ENCODE measurements at places on chromosomes 5 and 9. TPM values are rescaled to one million over a fixed set of nuclear protein-coding genes. Genes with fewer than 3 reads are reported as not detected.

DNA sequence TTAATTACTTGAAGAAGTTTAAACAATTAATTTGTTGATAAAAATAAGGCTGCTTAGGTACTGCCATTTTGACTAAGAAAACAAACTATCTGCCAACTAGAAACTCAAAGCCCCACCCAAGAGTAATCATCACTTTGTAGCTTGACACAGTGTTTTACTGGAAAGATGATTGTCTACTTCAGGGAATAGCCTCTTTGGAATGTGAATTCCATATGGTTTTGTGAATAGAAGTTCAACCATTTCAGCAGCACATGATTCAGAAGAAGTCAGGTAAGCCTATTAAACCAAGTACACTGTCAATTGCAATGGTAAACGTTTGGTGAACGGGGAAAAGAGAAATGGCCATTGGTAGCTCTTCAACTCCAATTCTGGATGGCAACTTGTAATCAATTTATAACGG is 55.2 kb downstream of the PLK2 start:
- DNase-seq: no peak

DNA sequence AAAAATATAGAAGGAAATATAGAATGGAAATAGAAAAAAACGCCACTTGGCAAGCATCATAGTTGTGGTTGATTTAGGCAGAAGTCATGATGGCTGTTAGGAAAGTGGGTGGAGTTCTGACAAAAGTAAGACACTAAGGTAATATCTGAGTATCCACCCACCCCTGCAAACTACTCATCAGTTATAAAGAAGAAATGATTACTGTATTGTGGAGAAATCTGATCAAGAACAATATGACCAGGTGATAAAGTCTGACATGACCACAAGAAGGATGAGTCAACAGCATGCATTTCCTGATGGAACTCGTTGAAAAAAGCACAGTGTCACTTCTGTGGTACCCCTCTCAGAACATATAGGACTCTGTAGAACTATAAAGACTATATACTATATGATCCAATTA is 343.4 kb upstream of the PAPPA start:
- no peak for DNase-seq

- no peak for DNase-seq
These were observed 2.1 kb upstream of the EEIG1 start for GRCh38 chr9:127982912-127983311.

DNA sequence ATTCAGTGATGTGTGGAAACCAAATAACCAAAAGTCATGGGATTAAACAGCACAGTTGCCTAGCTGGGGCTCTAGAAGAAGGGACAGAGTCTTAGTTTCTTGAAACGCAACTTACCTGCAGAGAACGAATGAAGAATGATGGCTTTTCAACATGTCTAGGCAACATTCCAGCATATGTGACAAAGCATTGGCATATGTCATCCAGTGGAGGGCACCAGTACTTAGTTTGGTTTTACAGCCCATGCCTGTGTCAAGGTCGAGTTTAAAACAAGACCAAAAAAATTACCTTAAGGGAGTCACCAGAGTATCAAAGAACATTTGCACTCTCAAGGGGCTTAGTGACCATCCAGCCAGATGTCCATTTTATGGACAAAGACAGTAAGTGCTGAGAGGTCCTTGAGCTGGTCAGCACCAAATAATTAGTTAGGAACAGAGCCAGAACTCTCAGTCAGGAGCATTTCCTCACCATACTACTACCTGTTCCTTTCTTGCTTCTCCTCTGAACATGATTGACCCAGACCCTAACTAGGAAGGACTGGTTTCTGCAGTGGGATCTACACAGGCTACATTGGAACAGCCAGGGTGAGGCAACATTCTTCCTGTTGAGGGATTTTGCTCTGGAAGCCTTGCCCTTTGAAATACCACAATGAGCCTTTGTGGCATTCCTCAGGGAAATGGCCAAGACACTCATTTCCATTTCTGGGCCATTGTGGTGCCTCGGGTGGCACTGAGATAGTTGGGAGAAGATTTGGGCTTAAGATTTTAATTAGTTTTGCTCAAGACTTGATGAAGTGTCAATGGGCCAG is 75.4 kb upstream of the ANKH start:
- no peak for DNase-seq

DNA sequence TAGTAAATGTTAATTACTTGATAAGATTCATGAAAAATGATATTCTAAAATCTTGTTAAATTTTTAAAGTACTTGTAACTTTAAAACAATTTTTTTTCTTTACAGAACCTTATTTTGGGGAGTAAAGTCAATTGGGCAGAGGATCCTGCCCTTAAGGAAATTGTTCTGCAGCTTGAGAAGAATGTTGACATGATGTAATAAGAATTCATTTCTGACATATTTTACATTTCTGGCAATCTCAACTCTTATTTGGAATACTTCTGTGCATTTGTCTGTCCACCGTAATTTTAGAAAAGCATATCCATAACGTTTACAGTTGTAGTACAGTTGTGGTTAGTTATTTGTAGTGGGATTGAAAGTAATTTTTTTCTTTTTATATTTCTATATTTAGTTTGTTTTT is 20.2 kb downstream of the CENPH start:
- DNase-seq: no peak

DNA sequence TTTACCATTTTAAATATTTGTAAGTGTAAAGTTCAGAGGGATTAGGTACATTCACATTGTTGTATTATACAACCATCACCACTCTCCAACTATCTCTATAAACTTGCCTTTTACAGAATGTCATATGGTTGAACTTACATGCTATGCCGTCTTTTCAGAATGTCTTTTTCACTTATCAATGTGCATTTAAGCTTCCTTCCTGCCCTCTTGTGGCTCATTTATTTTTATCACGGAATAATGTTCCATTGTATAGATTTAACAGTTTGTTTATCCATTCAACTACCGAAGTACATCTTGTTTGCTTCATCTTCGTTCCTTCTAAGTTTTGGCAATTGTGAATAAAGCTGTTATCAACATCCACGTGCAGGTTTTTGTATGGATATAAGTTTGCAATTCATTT is 133.3 kb upstream of the C6 start:
- DNase-seq: no peak

GRCh38 chr5:122844136-122844909 is 1.1 kb upstream of the SNX24 start:
- DNase-seq: no peak

DNA sequence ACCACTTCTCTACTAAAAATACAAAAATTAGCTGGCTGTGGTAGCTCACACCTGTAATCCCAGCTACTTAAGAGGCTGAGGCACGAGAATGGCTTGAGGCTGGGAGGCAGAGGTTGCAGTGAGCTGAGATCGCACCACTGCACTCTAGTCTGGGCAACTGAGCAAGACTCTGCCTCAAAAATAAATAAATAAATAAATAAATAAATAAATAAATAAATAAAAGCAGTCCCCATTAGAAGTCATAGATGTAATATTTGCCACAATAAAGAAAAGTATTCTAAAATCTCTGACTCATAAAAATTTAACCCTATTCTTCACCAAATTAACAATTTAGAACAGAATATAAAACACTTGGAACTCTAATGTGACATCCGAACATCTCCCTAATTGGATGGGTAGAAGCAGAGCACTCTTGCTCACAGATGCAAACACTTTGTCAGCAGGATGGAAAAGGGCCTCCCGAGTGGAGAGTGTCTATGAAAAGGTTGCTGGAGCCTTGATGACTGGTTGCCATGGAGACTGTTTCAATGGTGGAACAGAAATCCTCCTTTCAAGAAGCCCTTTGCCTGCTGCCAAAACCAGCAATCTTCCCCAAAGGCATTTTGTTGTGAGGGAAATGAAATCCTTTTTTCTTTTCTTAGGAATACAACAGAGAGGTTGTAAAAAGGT is 38.9 kb upstream of the TRAF1 start:
- DNase-seq: no peak

DNA sequence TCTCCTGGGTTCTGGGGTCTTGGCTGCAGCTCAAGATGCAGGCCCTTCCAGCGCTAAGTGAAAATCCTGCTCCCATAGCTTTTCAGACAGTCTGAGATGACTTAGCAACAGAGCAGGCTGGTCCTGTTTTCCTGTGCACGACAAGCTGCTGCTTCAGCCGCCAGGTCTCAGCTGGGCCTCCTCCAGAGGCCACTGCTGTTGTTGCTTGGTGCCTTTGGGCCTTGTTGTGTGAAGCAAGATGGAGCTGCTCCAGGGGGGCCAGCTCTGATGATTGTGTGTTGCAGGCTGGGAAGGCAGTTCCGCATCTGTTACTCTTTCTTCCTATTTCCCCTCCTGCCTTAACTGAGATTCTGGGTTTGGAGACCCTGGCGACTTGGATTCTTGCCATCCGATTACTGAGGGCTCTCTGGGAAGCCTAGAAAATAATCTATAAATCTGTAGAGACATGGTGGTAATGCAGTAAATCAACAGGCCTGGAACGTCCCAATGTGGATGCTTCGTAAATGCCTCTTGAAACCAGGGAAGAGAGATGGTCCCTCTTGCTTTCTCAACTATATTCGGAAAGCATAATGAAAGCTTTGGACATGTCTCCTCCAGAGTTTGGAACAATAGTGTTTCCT is 3.2 kb downstream of the MAP1B start:
- no peak for DNase-seq

- DNase-seq: no peak
These were observed 1243.4 kb downstream of the MAT2B start for GRCh38 chr5:164748861-164749260.

GRCh38 chr5:131375351-131375750 is 111.5 kb downstream of the CDC42SE2 start:
- no peak for DNase-seq

DNA sequence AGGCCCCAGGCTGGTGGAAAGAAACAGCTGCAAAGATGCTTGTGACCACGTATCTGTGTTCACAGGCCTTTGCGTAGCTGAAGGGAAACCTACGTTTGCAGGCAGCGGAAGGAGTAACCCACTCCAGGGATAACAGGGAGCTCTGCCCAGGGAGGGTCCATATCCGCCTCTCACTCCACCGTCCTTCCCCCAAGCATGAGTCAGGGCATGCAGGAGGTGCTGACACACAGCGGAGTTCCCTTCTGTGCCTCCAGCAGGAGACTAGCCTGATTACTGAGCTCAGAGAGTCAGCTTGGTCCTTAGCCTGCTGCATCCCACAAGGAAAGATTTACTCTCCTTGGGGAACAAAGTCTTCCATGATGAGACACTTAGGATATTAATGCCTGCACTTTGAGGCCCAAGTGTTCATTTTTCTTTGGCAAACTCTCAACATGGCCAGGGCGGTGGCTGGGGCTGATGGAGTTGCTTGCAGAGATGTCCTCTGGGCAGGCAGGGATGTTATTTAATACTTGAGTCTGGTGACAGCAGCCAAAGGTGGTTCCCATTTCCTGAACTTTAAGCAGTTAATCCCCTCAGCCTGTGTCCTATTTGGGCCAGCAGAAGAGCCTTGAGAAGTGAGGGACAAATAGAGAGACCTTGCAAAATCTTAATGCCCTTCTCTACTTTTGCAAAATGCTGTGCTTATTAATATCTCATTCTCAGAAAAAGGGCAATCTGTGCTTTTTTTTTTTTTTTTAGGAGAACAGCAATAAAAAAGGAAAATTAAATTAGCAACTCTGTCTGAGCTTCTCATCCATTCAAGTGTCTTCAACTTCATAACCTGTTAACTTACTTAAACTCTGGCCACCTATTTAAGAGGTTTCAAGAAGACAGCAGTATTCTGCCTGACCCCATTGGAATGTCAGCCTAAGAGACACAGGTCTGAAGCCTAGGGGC is 222.1 kb downstream of the HSPA4 start:
- no peak for DNase-seq

DNA sequence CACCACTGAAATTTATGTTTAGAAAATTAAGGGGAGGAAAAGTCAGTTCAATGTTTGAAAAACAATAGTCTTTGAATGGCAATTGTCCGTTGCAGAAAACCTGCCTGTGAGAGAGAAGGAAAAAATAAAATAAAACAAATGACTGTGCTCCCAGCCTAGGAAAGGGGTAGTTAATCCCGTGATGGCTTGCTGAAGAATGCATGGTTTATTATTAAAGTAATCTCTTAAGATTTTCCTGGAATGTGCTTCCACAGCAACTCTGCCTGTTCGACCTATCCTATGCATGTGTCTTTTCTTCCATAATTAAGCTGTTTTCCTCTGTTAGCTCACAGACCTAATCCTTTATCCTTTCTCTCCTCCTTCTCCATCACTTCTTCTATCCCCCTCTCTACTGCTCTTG is 2.4 kb upstream of the DAB2 start:
- no peak for DNase-seq

DNA sequence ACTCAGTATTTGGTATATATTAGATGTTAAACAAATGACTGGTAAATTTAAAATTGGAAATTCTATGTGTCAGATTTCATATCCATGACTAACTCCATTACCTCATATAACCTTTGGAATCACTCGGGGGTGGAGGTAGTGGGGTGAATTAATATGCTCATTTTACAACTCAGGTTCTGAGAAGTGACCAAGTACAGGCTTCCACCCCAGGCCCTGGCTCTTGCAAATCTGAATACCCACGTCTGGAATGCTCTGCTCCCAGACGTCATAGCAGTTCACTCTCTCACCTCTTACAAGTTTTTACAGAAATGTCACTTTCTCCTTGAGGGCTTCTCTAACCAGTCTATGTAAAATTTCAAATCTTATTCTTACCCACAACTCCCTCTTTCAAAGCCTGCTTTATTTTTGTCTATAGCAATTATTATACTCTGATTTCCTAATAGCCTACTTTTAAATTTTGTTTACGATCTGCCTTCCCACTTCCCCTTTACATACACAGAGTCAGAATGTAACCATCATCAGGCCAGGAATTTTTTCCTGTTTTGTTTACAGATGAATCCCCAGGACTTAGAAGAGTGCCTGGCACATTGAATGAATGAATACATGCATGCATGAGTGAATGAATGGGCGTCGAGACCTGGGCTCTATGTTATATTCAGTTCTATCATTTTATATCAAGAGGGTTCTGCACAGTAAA is 134.1 kb upstream of the IFNE start:
- no peak for DNase-seq

DNA sequence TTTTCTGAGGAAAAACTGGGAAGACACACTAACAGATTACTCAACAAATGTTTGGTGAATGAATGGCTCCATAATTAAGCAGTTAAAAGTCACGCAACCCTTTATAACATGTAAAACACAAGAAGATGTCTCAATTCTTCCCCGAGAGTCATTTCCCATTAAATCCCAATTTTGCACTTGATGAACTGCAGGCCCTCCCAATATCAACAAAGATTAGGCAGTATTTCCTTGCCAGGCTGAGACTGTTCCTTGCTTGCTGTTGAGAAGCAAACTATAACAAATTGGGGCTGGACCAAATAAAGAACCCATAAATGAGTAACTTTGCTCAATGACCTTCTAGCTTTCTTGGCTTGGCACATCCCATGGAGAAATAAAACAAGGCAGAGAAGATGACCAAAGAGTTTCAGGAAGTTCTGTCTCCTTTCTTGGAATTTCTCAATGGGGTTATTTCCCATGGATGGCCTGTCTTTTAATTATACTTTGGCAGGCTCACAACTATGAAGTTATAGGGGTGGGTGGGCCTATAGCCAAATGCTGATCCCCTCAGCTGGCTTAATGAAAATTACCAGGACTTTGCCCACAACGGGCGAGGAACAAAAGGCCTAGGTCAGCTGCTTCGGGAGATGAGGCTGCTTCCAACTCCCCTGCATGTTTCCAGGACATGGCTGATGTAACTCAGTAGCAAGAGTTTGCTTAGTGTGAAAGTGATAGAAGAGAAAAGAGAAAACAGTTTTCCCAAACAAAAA is 243.1 kb upstream of the RFX3 start:
- no peak for DNase-seq

Gene CMYA5
- total RNA-seq: 1.1 TPM

Gene MCTP1
- 2.1 TPM for total RNA-seq

Gene ZNF483
- 20.3 TPM for total RNA-seq

Gene FAM78A
- 2.0 TPM for total RNA-seq

Gene MELK
- 24.0 TPM for total RNA-seq

Data from progenitor cell of endocrine pancreas (in vitro differentiated cells).